ENCODE measurements at places on chromosomes 6 and 20. TPM values are rescaled to one million over a fixed set of nuclear protein-coding genes. Genes with fewer than 3 reads are reported as not detected.

GRCh38 chr6:64233746-64234145, 598.1 kb downstream of the PHF3 start:
- DNase-seq = no peak

- DNase-seq = no peak
These were observed 426.6 kb upstream of the PLCB4 start for GRCh38 chr20:8642247-8642646.

DNA sequence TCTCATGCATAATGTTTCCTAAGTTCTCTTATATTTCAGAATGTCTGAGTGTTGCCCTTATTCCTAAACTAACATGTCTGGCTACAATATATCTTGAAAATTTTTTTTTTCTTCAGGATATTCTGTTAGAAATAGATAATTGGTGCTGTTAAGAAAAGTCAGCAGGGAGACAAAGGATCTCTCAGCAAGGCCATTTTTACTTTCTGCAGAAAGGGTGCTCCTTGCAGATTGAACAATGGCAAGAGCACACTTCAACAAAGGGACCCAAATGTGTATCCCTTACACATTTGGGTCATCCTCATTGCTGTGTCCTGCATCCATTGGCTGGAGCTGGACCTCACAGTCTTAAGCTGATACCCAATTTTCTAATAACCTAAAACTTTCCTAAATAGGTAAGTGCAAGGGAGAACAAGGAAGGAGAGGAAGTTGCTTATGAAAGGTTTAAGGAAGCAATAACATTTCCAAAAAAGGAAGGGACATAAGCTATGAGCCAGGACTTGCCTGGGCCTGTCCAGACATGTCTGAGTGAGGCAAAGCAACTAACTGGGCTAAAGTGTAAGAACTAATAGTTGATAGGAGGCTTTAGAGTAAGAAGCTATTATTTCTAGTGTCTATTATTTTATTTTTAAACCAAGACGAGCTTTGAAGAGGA, 429.6 kb downstream of the BCKDHB start:
- no peak for DNase-seq

DNA sequence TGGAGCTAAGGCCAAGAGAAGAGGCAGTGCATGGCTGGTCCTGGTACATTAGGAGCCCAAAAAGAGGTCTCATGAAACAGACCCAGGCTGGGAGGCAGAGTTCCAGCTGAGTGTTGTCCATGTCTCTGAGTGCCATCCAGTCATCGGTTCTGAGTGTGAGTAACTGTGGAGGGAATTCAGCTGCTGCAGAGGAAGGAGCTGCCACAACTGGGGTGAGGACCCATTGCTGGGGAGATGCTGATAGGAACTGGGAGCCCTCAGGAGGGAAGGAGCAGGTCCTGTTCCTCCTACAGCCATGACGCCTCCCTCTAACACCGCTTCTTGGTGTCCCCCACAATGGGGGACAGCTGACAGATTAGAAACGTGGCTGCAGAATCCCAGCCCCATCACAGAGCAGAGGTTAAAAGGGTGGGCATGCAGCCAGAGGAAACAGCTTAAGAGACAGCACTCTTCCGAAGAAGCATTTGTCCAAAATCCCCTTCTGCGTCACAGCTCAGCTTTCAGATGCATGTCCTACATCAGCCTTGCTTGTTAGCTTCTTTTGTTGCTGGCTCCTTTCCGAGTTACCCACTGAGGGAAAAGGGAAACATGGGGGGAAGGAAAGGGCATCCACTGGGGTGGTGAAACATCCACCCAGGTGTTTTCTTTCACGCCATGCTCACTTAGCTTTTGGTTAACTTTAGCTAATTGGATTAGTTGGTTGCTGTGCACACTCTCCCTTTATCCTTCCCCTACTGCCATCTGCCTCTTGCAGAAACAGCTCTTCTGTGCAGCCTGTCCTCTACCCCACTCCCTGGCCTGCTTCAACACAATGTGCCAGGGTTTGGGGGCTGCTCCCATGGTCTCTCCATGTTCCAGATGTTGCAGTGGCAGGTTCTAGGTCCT, 239.2 kb downstream of the SYNDIG1 start:
- peak; percentile 11 for DNase-seq

Gene CYP24A1
- total RNA-seq = not detected

Gene ADGRF4
- not detected for total RNA-seq

- no peak for DNase-seq
These were observed 36.9 kb upstream of the LAMA4 start for GRCh38 chr6:112291161-112291762.

DNA sequence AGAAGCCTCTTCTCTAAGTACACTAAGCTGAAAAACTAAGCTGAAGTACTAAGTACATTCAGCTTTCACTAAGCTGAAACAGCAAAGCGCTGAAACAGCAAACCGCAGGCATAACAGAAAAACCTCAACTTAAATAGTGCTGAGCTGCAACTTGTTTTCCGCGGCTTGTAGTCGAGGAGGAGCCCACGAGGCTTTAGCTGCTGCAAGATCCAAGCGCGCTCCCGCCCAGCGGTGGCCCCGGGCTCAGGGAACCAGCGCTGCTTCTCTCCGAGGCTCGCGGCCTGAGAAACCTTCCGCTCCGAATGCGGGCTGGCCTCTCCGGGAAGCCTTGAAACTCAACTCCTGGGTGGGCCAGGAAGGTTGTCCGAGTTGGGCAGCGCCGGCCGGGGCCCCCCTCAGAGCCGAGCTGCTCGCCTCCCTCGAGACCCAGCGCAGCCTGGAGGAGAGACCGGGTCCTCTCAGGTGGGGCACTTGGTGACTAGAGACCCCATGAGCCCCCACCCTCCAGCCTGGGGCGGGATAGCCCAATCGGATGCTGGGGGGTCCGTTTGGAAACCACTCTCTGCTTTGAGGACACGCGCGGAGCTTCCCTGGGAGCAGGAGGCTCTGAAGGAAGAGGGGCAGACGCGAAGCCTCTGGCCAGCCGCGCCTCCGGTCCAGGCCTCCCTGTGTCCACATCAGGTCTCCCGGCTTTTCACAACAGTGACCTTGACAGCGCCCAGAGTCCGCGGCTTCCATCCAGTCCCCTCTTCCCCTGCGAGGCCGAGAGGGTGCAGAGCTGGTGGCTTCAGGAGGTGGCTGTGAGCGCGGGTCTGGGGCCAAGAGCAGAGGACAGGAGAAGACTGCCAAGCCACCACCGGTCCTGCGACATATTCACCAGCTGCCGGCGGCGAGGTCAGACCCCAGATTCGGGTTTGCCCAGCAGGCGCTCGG, 38.1 kb upstream of the HLA-E start:
- no peak for DNase-seq

DNA sequence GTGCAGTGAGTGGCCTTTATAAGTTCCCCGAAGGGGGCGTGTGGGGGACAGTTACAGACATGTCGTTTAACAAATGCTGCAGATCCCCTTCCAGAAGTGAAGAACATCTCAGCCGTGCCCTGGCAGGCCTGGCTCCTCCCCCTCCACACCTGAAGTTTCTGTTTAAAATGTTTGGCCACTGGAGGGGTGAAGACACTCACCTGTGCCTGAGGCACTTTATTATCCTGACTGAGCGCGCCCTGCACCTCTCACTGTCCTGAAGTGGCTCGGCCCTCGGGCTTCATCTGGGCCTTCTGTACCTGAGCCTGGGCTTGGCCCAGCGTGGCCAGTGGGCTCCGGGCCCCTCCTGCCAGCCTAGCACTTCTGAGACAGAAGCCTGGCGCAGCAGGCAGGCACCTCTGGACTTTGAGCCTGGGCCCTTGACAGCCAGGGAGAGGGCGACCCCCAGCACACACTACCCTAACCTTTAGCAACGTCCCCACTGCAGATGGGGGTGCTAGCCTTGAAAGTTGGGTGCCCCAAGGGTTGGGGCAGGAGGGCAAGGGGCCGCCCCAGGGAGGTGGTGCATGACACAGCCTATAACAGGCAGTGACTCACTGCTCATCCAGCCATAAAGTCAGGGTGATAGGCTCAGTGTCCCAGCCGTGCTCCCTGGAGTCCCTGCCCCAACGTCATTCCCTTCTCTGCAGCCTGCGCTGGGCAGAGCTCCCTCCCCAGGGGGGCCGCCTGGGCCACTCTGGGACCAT, 13.6 kb upstream of the GATA5 start:
- DNase-seq = no peak

Gene KIAA1755
- 2.7 TPM for total RNA-seq

Gene WDR27
- total RNA-seq = 19.5 TPM

- DNase-seq = no peak
These were observed 8.6 kb upstream of the CASS4 start for GRCh38 chr20:56403465-56403864.

Gene RNF182
- 0.05 TPM for total RNA-seq

Gene DBNDD2
- total RNA-seq = 2.9 TPM

Gene SLC17A3
- 10.4 TPM for total RNA-seq

- DNase-seq = no peak
These were observed 183.5 kb downstream of the CDKAL1 start for GRCh38 chr6:20717743-20718142.

Gene KCNK16
- total RNA-seq = not detected

Gene SS18L1
- total RNA-seq = 33.4 TPM

DNA sequence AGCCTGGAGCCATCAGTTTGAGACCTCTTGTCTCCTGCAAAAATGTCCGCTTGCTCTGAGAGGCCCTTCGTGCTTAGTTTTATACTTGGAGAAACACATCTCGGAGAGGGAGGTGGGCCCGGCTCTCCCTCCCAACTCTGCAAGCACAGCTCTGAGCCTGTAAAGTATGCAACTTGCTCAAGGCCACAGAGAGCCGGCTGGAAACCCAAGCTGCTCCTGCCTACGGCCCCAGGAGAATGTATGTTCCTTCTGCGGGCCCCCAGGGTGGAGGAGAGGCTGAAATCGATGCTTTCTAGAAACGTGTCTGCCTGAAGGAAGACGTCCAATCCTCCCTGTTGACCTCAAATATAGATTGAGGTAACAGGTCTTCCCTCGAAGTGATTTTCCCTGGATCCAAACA, 205.4 kb downstream of the PREX1 start:
- no peak for DNase-seq

GRCh38 chr20:36861875-36862801, 13.8 kb upstream of the TLDC2 start:
- peak; percentile 72 for DNase-seq

Gene POU5F1
- total RNA-seq = 5.0 TPM

DNA sequence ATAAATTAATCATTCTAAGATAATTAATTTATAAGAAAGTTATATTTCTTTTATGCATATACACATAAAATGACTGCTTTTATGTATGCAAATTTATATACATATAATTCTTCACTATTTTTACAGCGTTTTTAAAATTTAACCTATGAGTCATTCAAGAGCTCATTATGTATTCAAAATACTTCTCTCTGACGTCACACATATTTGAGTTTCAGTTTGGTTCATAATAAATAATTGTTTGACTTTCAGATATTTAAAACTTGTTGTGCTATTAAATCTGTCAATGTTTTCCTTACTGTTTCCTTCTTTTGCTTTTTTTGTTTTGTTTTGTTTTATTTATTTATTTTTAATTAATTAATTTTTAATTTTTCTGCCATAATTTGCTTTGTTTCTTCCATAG, 467.5 kb upstream of the ADGRB3 start:
- no peak for DNase-seq

DNA sequence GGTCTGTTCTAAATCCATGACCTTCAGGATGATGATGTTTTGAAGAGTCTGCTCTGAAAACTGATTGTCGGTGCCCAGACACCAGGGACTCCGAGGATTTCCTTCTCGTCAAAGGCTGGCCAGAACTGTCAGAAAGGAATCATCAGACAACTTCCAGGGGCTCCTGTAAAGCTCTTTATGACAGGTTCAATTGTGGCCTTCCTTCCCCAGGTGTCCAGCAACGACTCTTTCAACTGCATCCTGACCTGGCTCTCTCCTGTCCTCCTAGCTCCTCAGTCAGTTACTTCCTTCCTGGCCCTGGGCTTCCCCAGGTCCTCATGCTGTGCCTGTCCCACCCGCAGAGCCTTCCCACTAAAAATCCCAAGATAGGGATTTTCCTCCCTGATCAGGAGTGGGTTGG, 279.9 kb upstream of the RNF24 start:
- DNase-seq = no peak

DNA sequence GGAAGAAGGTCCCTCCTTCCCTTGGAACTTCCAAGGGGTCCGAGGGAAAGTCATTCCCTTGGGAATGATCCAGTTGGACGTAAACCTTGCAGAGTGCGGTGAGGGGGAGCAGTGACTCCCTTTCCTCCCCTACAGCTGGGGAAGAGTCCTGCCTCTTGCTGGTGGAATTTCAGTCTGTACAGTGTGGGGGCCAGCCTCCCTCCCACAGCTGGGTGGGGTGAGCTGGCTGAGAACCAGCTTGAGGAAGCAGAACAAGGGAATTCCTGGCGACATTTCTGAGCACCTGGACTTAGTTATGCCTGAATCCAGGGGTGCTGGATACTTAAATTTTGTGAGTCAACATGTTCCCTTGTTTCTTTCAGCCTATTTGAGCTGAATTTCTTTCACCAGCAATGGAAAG, 152.0 kb downstream of the ANKRD60 start:
- no peak for DNase-seq

Gene SLC17A2
- total RNA-seq = 27.6 TPM

Gene ESR1
- 13.8 TPM for total RNA-seq

DNA sequence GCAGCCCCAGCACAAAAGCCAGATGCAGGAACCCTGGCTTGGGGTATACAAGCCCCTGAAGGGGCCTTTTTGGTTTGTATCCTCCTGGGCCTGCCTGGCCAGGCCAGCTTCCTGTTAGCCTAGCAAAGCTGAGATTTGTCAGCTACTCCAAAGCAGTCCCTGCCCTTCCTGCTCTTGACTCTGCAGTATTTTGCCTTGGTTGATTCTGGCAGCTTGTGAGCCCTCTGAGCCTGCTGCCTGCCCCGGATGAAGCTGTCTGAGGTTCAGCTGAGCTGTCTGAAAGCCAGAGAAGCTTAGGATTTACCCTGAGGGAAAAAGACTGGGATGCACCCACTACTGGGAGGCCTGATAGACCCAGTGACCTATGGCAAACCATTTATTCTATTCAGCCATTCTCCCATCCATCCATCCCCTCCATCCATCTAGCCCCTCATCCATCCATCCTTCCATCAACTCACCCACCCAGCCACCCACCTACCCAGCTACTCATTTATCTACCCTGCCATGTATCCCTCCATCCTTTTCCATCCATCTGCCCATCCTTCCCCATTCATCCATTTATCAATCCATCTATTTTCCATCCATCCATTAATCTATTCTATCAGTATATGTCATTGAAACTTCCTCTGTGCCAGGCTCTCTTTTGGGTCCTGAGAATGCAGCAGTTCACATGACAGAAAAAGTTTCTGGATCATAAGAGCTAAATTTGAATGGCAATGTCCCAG, 307.5 kb downstream of the DHX35 start:
- DNase-seq = no peak
